Caki2 (cell line): ENCODE measurements at places on chromosomes 12 and 14. TPM values are rescaled to one million over a fixed set of nuclear protein-coding genes. Genes with fewer than 3 reads are reported as not detected.

DACT1 gene
- total RNA-seq = 0.20 TPM in 1 of 2 replicates, not detected in the other

COX8C gene
- not detected in 2 replicates for total RNA-seq

PLEKHG3 gene
- total RNA-seq = 48.3 and 99.4 TPM in 2 replicates

KRT77 gene
- not detected in 2 replicates for total RNA-seq

LRRC9 gene
- not detected in 2 replicates for total RNA-seq

CFAP73 gene
- 5.4 and 6.2 TPM in 2 replicates for total RNA-seq

PPFIA2 gene
- total RNA-seq = 0.10 TPM in 1 of 2 replicates, not detected in the other

TGFB3 gene
- total RNA-seq = 0.44 TPM in 1 of 2 replicates, not detected in the other

KLRC3 gene
- total RNA-seq = not detected in 2 replicates

SLC22A17 gene
- total RNA-seq = 8.4 and 10.6 TPM in 2 replicates

CLEC2B gene
- 4.7 and 11.5 TPM in 2 replicates for total RNA-seq

SYCP3 gene
- total RNA-seq = not detected in 2 replicates

ESPL1 gene
- total RNA-seq = 24.6 and 36.2 TPM in 2 replicates

NEUROD4 gene
- total RNA-seq = not detected in 2 replicates

ARMH4 gene
- 0.10 and 0.35 TPM in 2 replicates for total RNA-seq

GATC gene
- 24.9 and 36.8 TPM in 2 replicates for total RNA-seq

POTEM gene
- not detected in 2 replicates for total RNA-seq

C12orf42 gene
- not detected in 2 replicates for total RNA-seq

RBP5 gene
- total RNA-seq = not detected in 2 replicates

SOAT2 gene
- not detected in 2 replicates for total RNA-seq

C12orf54 gene
- total RNA-seq = not detected in 2 replicates

KRT85 gene
- not detected in 2 replicates for total RNA-seq

RD3L gene
- not detected in 2 replicates for total RNA-seq

COQ5 gene
- total RNA-seq = 19.3 and 35.9 TPM in 2 replicates

PTCSC3 gene
- not detected in 2 replicates for total RNA-seq

FZD10 gene
- total RNA-seq = not detected in 2 replicates

GARIN6 gene
- not detected in 2 replicates for total RNA-seq

FAM216A gene
- 15.1 and 19.8 TPM in 2 replicates for total RNA-seq

KRT75 gene
- total RNA-seq = not detected in 2 replicates

CNTN1 gene
- not detected in 2 replicates for total RNA-seq

SCN8A gene
- total RNA-seq = 0.30 TPM in 1 of 2 replicates, not detected in the other

CISTR gene
- total RNA-seq = not detected in 2 replicates

LMO3 gene
- not detected in 2 replicates for total RNA-seq

DNAJC22 gene
- total RNA-seq = 22.0 and 23.6 TPM in 2 replicates

SLC4A8 gene
- total RNA-seq = 8.0 and 16.3 TPM in 2 replicates

TEX22 gene
- total RNA-seq = 0.24 and 0.90 TPM in 2 replicates

FOXN4 gene
- not detected in 2 replicates for total RNA-seq

PTPRB gene
- total RNA-seq = 2.8 and 3.2 TPM in 2 replicates

FAM181A gene
- not detected in 2 replicates for total RNA-seq

SCNN1A gene
- 0.12 and 5.7 TPM in 2 replicates for total RNA-seq

NOVA1 gene
- total RNA-seq = 2.3 TPM in 1 of 2 replicates, not detected in the other

ERH gene
- total RNA-seq = 173 and 187 TPM in 2 replicates

TSPAN11 gene
- not detected in 2 replicates for total RNA-seq

RNF212B gene
- not detected in 2 replicates for total RNA-seq

STXBP6 gene
- 12.0 and 14.9 TPM in 2 replicates for total RNA-seq

ADCY4 gene
- total RNA-seq = not detected in 2 replicates

INSM2 gene
- total RNA-seq = not detected in 2 replicates

PSMA6 gene
- 410 and 417 TPM in 2 replicates for total RNA-seq

INHBC gene
- total RNA-seq = not detected in 2 replicates

YY1 gene
- total RNA-seq = 44.4 and 54.2 TPM in 2 replicates

TSPAN19 gene
- not detected in 2 replicates for total RNA-seq
